Stimulated activated CD4-positive, alpha-beta T cell treated with anti-CD3 and anti-CD28 coated beads, TNF-alpha, amount 100 ng/mL, for 1 hour (primary cell): ENCODE measurements at places on chromosomes 11 and 22.

DNA sequence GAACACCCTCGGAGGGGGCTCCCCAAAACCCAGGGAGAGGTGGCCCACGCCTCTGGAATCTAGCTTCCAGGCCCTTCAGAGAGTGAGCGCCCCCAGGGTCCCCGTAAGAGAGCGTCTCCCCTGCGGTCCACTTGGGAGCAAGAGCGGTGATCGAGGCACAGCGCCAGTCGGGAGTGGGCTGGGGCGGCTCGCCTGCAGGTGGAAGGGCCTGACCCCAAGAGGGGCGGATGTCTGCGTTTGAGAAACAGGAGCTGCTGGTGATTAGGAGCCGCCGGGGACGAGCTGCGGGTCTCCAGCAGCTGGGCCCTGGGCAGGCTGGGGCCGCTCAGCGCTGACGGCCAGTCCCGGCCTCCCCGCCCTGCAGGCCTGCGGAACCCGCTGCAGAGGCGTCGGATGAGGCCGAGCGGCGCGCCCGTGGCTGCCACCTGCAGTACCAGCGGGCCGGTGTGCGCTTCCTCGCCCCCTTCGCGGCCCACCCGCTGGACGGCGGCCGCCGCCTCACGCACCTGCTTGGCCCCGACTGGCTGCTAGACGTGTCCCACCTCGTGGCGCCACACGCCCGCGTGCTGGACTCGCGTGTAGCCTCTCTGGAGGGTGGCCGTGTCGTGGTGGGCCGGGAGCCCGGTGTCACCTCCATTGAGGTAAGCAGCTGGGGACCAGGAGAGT is 10.0 kb downstream of the TMEM132A start:
- DNase-seq, result no peak

DNA sequence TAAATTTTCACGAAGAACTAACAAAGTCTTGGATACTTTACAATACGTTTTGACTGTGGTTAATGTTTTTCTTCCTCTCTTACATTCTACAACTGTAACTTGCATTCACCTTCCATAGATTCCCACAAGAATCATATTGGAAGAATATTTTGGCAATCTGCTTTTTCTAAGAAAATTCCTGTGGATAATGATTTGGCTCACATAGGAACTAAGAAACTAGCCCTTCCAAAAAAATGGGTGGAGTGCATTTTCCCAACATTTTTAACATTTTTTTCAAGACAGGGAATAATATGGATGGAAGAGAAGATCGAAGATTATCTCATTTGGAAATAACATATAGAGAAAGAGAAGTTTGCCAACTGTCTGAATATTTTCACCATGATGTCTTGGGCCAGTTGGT is 256.9 kb upstream of the POU2AF2 start:
- DNase-seq, result no peak

- no peak for DNase-seq
Observed at GRCh38 chr22:46405901-46406300, 70.4 kb downstream of the TRMU start.

- no peak for DNase-seq
Observed at GRCh38 chr11:126925321-126926093, 75.1 kb downstream of the KIRREL3 start.

GRCh38 chr22:47059701-47060161 is 297.3 kb downstream of the TBC1D22A start:
- DNase-seq, result no peak

GRCh38 chr11:8621147-8621546 is 27.1 kb upstream of the STK33 start:
- DNase-seq, result no peak

DNA sequence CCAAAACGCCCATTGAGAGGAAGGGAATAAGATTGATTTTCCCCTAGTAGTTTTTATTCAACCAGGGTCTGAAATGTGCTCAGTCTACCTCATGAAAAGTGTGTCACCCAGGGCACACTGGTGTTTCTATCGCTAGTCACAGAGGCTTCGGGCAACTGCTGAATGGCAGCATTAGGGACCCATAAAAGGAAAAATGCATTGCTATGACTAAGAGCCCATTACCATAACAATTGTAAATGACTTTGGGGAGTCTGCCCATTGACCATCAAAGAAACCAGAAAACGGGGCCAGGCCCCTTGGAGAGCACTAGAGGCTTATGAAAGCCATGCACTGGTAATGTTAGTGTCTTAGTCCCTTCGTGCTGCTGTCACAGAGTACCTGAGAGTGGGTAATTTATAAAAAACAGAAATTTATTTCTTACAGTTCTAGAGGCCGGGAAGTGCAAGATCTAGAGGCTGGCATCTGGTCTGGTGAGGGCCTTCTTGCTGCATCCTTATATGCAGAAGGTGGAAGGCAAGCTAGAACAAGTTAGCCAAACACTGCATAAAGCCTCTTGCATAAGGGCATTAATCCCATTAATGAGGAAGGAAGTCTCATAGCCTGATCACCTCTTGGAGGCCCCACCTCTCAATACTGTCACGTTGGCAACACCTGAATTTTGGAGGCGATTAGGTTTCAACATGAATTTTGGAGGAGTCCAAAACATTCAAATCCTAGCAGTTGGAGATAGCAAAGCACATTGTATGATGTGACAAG is 306.7 kb downstream of the ST3GAL4 start:
- no peak for DNase-seq

DNA sequence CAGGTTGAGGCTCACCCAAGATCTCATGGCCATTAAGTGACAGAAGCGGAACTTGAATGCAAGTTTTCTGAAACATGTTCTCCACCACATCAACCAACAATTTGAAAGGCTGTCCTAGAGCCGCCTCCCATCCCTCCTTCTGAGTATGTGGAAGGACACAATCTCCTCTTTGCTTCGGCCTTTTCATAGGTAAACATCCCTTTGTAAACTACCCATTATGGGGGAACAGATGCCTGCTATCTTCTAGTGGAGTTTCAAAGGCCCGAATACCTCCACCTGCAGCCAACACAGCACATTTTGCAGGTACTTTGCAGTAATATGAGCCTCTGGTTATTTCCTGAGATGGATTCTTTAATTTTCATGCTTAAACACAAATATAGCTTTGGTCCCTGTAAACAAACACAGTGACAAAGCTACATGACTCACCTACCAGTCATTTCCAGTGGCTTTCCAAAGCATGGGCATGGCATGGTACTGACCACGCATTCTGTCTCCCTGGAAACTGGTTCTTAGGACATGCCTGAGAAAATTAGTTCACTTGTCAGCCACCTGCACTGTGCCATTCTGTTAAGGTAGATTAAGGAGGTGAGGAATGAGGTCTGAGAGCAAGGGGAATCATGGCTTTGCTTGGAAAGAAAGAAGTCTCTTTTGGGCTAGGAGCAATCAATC is 60.2 kb downstream of the EHF start:
- DNase-seq, result no peak

- no peak for DNase-seq
Observed at GRCh38 chr11:117009905-117010605, 88.2 kb downstream of the SIK3 start.

DNA sequence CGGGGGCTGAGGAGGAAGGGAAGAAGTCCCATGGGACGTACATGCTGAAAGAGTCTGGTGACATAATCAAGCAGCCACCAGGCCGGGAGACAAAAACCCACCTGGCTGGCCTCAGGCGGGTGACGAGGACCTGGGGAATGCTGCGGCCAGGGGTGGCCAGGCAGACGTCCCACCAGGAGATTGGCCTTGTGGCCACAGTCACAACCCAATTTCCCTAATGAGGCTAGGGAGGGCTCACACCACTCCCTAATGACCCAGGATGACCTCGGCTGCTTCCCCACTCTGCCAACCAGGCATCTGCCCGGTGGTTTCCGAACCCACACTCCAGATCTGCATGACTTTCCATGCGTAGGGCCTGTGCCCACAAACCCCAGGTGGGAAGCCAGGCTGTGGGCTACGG is 66.9 kb downstream of the SCUBE1 start:
- DNase-seq, result no peak

DNA sequence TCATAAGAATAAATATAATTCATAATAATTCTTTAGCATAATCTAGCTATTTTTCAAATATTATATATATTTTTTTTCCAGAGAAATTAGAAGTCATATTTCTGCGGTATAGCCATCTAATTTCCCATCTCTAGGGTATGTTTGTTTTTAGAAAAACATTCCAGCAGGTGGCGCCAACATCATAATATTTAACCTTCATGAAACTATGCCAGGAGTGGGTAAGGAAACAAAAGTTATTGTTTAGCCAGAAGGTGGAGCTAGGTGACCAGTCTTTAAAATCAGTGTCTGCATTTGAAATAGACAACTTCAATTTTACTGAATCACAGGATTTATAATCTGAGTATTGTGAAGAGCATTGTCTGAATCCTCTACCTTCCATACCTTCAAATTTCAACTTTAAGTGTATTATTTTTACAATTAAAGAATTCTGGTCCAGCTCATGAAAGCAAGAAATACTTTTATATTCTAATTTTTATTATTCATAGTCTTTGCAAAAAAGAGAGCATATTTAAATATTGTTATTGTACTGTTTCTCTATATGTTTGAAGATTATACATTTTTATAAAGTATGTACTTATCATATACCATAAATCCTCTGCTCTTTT is 15.7 kb upstream of the CCDC179 start:
- DNase-seq, result peak; percentile 7

DNA sequence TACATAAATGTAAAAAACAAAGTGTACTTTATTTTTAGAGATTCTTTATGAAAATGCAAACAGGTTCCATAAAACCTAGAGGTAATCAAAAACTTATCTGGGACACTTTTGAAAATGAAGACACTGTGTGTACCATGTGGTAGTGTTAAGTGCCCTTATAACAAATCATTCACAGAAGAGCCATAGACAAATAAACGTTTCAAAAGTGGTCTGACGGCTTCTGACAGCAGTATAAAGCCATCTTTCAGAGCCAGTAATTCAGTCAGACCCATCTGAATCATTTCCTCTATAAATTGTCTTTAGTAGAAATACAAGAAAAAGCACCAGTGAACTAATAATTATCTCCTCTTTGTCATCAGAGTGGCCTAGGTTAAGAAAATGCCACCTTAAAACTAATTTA is 100.0 kb downstream of the PAX6 start:
- DNase-seq, result no peak

- DNase-seq, result no peak
Observed at GRCh38 chr22:19723232-19723982, at the start of gene GP1BB. TSS of gene GP1BB (plus strand) at chr22:19723539. CDS start at chr22:19723570, 31 bp downstream.

DNA sequence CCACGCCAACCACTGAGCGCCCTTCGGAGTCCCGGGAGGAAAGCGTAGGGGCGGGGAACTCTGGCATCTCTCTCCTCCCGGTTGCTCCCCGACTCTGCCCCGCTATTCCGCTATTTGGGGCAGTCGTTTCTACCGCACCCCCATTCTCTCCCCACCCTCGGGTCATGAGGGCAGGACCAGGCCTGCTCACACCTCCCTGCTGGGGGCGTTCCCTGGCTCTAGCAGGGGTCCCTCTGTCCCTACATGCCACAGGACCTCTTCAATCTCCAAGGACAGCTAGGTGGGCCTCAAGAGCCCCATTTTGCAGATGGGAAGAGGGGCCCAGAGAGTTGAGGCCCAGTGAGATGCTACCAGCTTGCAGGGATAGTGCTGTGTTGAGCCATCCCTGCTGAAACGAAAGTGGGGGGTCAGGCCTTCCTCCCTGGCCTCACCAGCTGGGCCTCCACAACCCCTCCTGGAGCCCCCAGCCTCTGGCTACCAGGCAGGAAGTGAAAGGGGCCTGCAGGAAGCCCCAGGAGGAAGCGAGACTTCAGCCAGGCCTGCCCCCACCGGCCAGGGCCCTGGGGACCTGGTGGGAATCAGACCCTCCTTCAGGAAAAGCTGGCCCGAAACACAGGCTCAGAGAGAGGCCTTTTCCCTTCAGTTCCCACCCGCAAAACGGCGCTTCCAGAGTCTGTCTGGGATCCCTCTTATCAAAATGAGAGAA is 5.5 kb upstream of the SHISA8 start:
- DNase-seq, result no peak

- DNase-seq, result no peak
Observed at GRCh38 chr22:21819183-21819770, 48.2 kb downstream of the MAPK1 start.

- no peak for DNase-seq
Observed at GRCh38 chr22:27537501-27537900, 264.1 kb downstream of the MN1 start.

DNA sequence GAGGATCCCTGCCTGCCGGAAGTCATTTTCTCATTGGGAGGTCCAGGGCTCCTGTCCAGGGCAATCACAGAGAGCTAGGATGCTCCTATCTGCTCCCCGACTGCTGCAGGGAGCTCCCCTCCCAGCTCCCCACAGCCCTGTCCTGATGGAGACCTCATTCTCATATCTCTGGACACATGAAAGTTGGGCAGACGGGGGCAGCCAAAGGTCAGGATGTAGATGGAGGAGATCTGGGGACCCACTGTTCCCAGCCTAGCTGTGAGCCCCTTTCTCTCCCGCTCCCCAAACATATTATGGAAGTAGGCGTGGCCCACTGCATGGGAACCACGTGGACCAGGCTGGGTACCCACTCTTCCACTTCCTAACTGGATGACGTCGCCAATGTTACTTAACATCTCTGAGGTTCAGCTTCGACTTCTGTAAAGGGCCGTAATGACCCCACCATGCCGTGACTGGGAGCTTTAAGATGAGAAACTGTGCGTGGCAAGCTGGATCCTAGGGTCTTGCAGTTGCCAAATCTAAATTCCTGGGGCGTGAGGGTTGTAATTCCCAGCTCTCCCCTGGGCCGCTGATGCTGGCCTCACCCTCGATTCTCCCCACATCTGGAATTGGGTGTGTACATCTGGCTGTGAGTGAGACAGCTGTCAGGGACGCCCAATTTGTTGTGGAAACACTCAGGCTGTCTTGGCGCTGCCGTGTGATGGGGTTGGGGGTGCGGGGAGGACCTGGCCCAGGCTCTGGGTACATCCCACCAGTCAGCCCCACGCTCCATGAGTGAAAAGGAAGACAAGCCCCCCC is 1.8 kb downstream of the CDC42EP2 start:
- DNase-seq, result no peak

DNA sequence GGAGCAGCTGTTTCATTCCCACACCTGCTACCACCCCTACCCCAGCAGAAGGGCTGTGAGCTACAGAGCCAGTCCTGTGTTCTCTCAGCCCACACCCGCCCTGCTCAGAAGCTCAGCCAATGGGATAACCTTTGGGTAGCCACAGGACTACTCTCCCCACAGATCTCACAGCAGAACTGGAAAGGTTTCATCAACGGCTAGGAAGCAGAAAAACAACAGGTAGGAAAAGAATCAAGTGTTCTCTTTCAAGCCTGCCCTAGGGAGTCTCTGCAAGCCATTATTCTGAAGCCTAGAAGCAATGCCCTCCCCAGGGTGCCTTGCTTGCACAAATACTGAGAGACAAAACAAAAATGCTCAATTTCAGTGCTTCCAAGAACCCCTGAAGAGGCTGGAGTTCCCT is 77.2 kb downstream of the TMPRSS5 start:
- DNase-seq, result no peak
